COLO829 (cell line): ENCODE measurements at places on chromosomes 1 and 21.

DNA sequence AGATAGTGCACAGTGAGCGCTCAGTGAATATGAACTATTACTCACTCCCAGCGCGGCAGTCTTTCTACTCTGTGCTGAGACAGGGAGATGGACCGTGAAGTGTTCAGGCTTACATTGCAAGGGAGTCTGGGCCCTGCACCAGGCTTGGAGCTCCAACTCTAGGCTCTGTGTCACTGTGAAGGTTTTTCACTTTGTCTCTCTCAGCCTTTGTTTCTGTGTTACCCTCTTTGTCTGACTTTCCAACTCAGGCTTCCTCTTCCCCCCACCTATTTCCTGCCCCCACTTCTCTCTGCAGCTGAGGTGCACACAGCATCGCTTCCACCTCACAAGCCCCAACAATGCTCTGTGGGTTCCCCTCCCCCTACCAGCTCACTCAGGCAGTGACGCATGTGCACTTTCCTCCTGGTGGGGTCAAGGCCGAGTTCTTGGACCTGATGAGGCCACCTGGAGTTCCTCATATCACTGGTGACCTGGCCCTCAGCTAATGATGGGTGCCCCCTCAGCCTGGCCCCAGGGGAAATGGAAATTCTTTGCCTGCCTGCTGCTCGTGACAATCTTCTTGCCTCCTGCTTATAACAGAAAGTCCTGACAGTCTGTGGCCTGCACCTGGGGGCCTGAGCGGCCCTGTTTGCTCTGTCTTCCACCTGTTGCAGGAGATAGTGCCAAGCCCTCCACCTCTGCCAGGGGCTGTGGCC lies 1.1 kb upstream of the LCK start:
- DNase-seq: no peak

DNA sequence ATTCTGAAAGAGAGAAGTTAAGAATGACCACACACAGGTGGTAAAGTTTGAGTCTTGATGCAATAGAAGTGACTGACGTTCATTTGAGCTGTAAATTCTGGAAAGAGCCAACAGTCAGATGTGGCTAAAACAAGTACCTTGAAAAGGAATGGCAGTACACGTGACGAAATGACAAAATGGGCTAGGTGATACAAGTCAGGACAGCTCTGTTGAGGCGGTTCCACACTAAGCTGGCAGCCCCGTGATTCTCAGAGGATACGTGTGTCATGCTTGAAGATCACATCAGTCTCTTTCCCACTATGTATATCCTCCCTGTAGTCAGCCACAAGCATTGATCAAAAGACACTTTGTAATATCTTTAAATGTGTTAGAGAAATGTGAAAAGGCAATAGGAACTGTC lies 881.3 kb upstream of the ADGRL2 start:
- DNase-seq: no peak

- DNase-seq: no peak
Measured at GRCh38 chr21:34651642-34652041, 17.2 kb upstream of the CLIC6 start.

- no peak for DNase-seq
Measured at GRCh38 chr1:91683598-91683951, 182.9 kb downstream of the CDC7 start.

DNA sequence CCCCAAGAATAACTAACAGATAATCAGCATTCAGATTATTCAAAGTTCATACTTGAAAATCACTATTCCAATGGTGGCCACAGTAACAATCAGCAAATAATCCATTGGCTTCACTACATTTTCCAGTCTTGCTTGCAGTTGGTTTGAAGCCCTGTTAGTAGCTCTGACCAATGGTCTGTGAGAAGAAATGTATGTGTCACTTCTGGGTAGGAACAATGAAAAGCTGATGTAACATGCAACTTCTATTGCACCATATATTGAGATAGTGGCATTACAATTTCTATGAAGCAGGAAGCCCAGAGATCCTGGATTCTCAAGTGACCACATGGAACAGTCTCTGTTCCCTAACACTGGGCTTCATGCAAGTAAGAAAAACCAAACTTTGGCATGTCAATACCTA lies 250.9 kb upstream of the DAB1 start:
- DNase-seq: no peak

- no peak for DNase-seq
Measured at GRCh38 chr1:51948491-51948915, 42.0 kb downstream of the RAB3B start.

DNA sequence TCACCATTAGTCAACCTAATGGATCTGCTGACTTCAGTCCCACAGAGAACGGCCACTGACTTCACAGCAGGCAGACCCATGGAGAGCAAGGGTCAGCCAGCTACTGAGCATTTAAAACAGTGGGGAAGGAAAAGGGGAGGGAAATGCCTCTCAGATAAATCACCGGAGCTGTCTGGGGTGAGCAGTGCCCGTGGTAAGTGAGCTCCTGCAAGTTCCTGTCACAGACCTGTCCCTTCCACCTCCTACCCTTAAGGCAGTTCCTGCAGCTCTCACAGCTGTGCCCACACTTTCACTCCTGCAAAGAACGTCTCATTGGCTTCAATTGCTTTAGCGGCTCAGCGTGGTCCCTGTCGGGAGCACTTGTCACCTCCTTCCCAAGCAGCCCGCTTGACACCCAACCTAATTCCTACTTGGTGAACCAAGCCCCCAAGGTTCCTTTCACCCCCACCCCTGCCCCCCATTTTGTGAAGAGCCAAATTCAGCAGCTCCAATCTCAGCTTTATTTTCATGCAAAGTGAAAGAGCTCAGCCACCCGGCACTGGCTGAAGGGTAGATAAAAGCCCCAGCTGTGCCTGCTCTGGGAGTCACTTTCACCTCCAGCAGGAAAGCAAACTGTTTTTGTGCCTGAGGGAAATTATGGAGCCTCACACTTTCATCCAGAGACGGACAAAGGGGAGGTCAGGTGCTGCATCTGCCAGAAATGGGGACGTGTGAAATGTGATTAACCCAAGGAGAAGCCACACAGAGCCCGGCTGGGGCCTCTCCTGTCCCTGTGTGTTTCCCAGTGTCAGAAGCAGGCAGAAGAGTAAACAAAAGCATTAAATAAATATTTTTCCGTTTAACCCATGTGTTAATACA lies 306.2 kb downstream of the TTLL7 start:
- no peak for DNase-seq

DNA sequence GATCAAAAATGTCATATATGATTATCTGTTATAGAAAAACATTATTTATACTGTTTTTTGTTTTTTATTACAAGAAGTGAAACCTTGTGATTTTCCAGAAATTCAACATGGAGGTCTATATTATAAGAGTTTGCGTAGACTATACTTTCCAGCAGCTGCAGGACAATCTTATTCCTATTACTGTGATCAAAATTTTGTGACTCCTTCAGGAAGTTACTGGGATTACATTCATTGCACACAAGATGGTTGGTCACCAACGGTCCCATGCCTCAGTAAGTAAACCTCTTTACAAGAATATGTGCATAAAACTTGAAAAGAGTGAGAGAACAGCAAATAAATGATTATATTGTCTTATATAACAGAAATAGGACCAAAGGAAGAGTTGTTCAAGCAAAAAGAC lies 14.5 kb downstream of the CFHR4 start:
- DNase-seq: no peak

GRCh38 chr1:162055062-162055461 lies 14.4 kb upstream of the NOS1AP start:
- DNase-seq: peak; percentile 42

GRCh38 chr1:211739671-211740411 lies 64.4 kb upstream of the NEK2 start:
- no peak for DNase-seq

- no peak for DNase-seq
Measured at GRCh38 chr1:229980009-229980408, 87.0 kb upstream of the GALNT2 start.

DNA sequence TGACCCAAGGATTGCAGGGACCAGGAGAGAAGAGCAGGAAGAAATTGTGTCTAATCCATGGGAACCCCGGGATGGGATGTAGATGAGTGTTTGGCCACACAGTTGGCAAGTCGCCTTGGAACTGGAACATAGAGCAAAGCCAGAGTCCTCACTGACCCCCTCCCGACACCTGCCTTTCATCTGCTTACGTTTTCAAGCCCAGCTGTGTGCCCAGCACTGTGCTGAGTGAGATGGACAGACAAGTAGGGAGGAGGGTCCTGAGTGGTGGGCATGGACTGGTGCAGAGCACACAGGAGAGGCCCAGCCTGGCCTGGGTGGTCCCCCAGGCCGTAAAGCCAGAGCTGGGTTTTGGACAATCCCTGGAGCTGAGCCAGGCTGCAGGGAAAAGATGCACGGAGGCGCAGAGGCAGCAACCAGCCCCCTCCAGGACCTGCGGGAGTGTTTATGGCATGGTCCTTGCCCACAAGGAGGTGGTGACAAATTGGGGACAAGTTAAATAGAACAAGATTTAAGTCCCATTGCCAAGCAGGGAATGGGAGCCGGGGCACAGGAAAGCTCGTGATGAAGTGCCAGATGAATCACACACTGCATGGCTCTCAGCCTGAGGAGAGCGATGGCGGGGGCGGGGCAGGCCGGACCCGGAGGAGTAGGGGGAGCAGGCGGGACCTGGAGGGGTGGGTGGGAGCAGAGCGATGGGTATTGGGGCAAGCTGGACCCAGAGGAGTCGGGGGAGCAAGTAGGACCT lies 157.8 kb upstream of the VAMP3 start:
- no peak for DNase-seq

DNA sequence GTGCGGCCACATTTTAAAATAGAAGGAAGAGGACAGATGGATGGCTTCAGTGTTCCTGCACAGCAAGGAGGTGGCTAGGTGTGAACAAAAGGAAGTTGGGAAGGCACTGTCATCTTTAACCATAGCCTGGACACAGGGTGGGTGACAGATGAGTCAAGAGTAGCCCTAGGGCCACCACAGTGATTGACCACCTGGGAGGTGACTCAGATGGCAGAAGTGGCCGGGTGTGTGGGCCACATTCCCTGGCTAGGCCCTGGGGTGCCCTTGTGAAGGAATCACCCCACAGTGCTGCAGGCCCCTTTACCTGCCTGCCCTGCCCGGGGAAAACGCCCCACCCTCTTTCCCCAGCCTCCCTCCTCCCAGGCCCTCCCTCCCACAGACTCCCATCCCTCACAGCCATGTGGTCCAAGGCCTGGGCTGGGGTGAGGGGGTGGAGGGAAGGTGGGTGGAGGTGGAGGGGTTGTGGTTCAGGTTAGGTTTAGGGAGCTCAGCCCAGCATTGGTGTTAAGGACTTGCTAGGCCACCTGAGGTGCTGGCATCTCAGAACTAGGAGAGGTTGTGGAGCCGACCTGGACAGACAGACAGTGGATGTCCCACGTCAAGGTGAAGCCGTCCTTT lies 59.1 kb downstream of the SPSB1 start:
- DNase-seq: no peak

- no peak for DNase-seq
Measured at GRCh38 chr1:222761083-222761482, 24.1 kb downstream of the FAM177B start.

- DNase-seq: peak; percentile 2
Measured at GRCh38 chr1:96416111-96416595, 305.4 kb upstream of the PTBP2 start.

GRCh38 chr1:210332719-210333398 lies 4.2 kb downstream of the HHAT start:
- no peak for DNase-seq

- no peak for DNase-seq
Measured at GRCh38 chr1:115300087-115300876, 37.8 kb downstream of the NGF start.

DNA sequence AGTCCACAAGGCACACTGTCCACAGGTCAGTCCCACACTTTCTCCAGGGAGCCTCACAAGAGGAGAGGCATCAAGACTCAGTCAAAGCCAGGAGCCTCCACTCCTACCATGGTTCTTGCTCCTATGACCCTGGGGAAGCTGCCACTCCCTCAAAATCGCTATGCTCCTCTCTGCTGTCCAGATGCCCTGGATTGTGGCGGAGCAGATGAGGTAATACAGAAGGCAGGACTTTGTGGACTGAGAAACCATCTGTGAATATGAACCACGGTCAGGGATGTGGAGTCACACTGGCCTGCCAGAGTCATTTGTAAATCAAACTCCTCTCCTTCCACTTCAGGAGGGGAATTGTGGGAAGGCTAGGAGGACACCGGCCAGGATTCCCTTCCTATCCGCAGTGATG lies 20.6 kb downstream of the VWA5B1 start:
- no peak for DNase-seq

DNA sequence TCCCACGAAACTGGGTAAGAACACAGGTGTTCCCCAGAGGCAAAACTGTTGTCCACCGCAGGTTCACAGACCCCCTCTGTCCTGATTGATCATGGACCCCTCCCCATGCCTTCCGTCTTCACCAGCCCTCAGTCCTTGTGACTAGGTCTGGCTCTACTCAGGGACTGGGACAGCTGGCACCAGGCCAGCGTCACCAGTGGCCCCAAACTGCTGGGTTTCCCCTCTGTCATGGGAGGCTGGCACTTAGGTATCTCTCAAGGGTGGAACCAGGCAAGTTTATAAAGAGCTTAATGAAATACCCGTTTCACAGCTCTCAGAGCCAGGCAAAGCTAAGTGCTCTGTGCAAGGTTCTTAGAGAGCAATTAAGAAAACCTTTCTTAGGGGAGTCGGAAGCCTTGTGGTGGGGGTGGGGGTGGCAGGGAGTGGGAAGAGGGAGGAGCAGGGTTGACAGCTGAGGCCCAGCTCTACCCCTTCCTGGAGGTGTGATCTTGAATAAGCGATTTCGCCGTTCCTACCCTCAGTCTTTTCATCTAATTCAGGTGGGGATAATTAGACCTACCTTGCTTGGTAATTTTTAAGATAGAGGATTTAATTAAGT lies 35.0 kb upstream of the IFNLR1 start:
- DNase-seq: no peak

GRCh38 chr1:235136111-235136510 lies 7.5 kb upstream of the TOMM20 start:
- DNase-seq: no peak

DNA sequence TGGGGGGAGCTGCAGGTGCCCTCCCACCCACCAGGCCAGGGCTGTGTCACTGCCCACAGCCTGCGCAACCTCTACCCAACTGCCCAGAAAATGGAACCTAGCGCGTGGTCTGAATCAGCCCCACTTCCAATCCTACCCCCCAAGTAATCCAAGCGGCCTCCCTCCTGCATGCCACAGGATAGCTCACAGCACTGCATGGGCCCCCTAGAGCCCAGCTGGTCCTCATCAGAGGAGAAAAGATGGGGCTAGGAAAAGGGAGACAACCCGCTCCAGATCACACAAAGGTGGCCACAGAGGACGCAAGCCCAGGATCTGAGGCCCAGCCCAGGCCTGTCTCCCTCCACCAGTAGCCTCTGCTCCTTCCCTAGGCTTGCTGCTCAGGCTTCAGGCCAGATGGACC lies 6.2 kb downstream of the ADGRB2 start:
- no peak for DNase-seq

- no peak for DNase-seq
Measured at GRCh38 chr1:244074559-244075171, 23.6 kb downstream of the ZBTB18 start.
